Retinal pigment epithelial cell (primary cell): ENCODE measurements at places on chromosomes 3 and 15.

DNA sequence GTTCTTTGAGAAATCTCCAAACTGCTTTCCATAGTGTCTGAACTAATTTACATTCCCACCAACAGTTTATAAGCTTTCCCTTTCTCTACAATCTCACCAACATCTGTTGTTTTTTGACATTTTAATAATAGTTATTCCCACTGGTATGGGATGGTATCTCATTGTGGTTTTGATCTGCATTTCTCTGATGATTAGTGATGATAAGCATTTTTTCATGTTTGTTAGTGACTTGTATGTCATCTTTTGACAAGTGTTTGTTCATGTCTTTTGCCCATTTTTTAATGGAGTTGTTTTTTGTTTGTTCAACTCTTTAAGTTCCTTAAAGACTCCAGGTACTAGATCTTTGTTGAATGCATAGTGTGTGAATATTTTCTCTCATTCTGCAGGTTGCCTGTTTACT lies 116.6 kb upstream of the TSC22D2 start:
- no peak for DNase-seq

DNA sequence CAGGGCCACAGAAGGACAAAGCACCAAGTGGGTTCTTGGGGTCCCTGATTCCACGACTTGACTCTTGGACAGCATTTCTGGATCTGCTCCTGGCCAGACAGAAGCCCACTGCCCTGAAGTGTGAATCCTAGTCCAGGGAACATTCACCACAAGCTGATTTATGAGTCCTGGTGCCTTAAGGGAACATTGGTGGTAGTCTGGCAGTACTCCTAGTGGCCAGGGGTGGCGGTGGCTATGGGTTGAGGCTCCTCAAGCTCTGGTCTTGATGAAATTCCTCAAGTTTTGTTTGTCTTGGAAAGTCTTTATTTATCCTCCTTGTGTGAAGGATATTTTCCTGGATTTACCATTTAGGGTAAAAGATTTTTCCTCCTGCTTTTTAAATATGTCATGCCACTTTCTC lies 307.5 kb downstream of the PYDC2 start:
- DNase-seq: no peak

- DNase-seq: no peak
These were observed 35.4 kb upstream of the TMEM158 start for GRCh38 chr3:45261333-45262110.

DNA sequence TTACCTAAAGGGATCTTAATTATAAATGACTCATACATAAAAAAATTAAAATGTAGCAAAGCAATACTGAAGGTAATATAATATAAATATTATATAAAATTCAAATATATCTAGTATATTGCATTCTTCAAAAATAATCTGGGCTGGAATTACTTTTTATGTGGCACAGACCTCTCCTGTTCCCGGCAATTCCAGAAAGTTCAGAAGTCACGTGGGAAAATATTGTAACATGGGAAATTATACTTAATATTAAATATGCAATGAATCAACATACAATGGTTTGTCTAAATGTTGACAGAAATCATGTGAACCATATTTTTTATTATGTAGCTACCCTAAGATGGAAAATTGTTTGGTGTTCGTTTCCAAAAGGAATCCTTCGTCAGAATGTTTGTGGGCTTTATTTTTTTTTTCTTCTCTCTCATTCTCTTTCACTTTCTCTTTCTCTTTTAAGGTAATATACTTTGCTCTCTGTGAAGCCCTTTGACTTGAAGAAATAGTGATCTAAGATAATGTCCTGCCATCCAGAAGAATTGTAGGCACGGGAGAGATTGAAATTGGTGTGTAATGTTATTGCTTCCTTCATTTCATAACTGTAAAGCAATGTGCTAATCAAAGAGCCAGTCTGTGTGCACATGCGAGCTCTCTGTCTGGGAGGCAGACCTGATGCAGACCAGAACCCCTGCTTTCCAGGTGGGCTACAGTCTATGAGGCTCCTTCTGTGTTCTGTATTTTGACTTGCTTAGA lies 559.4 kb downstream of the NR2F2 start:
- DNase-seq: no peak

DNA sequence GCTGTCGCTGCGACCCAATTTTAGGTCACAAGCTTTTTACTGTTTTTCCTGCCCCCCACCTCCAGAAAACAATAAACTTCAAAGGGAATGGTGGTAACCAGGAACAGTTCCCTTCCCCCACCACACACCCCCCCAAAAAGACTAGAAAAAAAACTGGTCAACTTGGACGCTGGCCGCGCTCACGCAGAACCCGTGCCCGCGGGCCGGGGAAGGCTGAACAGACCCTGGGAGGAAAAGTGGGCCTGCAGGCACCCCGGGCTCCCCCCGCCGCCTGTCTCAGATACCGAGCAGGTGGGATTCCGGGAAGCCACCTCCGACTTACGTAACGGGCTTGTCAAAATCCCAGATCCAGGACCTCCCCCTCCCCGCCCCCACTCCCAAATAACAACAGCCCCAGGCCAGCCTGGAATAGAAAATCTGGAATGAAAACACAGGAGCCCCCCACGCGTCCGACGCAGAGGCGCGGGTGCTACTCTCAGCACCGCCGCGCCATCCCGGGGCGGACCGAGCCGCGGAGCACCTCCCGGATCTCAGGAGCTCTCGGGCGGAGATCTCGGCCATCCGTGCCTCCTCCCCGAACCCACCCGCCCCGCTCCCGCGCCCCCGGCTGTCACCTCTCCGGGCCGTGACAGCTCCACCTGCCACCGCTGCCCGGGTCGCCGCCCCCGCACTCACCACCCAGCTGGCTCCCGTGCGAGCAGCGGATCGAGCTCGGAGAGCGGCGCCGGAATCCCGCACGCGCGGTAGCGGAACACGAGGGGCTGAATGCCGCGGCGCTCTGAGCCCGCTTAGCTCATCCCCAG lies 557 bp downstream of the DENND4A start:
- no peak for DNase-seq

GRCh38 chr3:148146241-148146640 lies 551.5 kb upstream of the AGTR1 start:
- no peak for DNase-seq

- DNase-seq: no peak
These were observed 62.5 kb downstream of the CBLB start for GRCh38 chr3:105806359-105806758.

GRCh38 chr3:186760141-186760833 lies 23.1 kb upstream of the EIF4A2 start:
- no peak for DNase-seq

GRCh38 chr15:57319226-57319918 lies 56.9 kb upstream of the CGNL1 start:
- no peak for DNase-seq

- no peak for DNase-seq
These were observed 268.8 kb downstream of the ZBTB20 start for GRCh38 chr3:114878114-114878839.

GRCh38 chr3:139935866-139936817 lies 1.2 kb downstream of the CLSTN2 start:
- no peak for DNase-seq

- DNase-seq: no peak
These were observed 52.6 kb upstream of the ULK4 start for GRCh38 chr3:42014458-42014920.

GRCh38 chr3:105826778-105827634 lies 41.8 kb downstream of the CBLB start:
- no peak for DNase-seq

- no peak for DNase-seq
These were observed 46.9 kb downstream of the ADCY5 start for GRCh38 chr3:123401836-123402530.

GRCh38 chr3:53552730-53553129 lies 58.3 kb downstream of the CACNA1D start:
- DNase-seq: no peak

- no peak for DNase-seq
These were observed 312.8 kb downstream of the ZPLD1 start for GRCh38 chr3:102747611-102748010.

GRCh38 chr15:63256433-63257274 lies 20.8 kb upstream of the APH1B start:
- peak; percentile 96 for DNase-seq

- DNase-seq: no peak
These were observed 148.3 kb downstream of the SMAD6 start for GRCh38 chr15:66850078-66850991.

- no peak for DNase-seq
These were observed 456.1 kb upstream of the GBE1 start for GRCh38 chr3:82217571-82217970.

DNA sequence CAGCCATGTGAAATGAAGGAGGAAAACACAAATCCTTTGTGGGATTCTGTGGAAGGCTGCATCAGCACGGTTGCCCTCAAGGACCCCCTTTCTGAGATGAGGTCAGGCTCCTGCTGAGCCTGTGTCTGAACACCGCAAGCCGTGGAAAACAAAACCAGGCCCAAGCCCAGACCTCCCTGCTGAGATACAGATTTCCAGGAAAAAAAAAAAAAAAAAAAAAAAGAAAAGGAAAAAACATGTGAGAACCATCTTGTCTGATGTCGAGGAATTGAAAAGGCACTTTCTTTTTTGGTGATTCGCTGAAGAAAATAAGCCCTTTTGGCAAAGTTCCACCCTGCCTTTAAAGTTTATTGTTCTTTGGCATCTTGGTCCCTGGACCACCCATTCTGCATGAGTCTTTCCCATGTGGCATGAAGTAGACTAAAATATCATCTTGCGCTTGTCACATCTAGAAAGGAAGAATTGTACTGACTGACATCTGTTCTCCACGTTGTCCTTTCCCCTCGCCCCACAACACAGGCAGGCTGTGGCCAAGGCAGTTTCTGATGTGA lies 117.6 kb downstream of the CHST2 start:
- no peak for DNase-seq

- no peak for DNase-seq
These were observed 46.9 kb downstream of the TBL1XR1 start for GRCh38 chr3:177150218-177150916.

- DNase-seq: no peak
These were observed 992.2 kb downstream of the DIPK2A start for GRCh38 chr3:144963810-144964209.

DNA sequence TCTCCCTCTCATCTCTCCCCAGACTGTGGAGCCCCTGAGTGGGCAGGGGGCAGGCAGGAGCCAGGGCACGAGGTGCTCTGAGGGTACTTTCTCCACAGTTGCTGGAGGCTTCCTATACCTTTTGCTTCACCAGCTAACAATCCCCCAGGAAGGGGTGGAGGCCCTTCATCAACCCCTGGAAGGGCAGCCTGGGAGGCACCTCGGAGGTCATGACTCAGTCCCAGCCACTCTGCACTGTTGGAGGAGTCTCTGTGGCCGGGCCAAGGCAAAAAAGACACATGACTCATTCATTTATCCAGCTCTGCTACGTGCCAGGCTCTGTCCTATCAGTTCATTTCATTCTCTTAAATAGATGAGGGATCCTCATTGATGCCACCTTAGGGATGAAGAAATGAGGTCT lies 15.6 kb upstream of the KY start:
- no peak for DNase-seq

DNA sequence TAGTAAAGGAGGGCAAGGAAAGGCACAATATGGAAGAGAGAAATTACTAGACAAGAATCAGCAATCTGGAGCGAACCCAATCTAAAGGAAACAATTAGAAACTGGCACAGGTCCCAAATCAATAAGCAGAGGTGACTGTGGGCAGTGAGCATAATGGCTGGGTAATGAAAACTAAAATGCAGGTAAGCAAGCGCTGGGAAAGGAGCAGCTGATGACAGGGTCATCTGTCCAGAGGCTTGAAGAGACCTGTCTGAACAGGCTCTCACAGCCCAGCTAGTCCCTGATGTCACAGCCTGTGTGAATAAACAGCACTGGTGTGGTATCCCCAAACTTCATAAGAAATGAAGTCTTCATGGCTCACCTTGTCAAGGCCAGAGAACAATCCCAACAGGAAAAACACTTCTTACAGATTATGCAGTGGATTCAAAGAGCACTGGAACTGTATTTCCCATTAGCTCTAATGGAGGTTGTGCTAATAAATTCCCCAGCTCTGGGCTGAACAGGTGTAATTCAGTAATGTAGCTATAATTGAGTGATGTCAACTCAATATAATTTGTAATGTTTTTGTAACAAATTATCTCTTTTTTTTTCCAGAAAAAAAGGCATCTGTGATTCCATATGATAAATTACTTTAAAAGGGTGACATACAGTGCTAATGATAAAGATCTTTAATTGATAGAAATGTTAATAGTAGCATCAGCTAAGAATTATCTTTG lies 197.3 kb downstream of the FHIT start:
- DNase-seq: no peak

- DNase-seq: no peak
These were observed 95.1 kb upstream of the TNFAIP8L3 start for GRCh38 chr15:51189669-51190385.

GRCh38 chr3:172750069-172750367 lies 508 bp upstream of the ECT2 start:
- no peak for DNase-seq

GRCh38 chr3:155714295-155714718 lies 30.6 kb downstream of the PLCH1 start:
- DNase-seq: no peak

DNA sequence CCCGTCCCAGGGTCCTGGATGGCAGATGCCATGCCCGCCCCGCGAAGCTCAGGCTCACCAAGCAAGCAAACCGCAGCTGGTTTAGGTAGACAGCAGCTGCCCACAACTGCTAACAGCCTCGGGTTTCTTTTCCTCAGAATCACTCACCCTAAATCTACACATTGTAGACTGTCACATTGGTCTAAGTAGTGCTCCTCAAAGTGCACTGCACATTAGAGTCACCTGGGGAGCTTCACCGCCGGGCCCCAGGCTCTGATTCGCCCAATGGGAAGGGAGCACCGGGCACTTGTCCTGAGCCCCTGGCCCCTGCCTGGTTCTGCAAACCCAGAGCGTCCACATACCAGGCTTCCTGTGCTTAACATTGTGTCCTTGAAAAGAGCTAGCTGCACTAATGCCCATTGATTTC lies 752 bp downstream of the OCA2 start:
- no peak for DNase-seq

GRCh38 chr3:46163556-46164041 lies 44.5 kb downstream of the CCR1 start:
- peak; percentile 6 for DNase-seq

- DNase-seq: no peak
These were observed 21.4 kb upstream of the CCR9 start for GRCh38 chr3:45864760-45865519.

- DNase-seq: no peak
These were observed 295.1 kb downstream of the THSD4 start for GRCh38 chr15:71410347-71410746.

GRCh38 chr3:100609963-100610362 lies 562 bp downstream of the ADGRG7 start:
- DNase-seq: no peak

DNA sequence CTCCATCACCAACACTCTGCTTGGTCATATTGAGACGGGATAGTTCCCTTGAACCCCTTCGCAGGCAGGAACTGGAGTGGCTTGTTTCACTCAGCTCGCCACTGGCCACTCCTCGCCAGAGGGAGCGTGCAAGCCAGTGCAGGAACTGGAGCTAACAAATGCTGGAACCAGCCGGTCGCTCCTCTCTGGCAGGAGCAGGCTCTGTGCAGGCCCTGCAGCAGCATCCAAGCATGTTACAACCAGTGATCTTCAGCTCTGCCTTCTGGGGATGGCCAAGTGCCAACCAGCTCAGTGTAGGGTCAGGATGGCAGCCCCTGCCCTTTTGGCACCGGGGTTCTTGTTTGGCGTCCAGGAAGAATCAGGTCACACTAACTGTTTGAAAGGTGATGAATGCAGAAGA lies 329.0 kb upstream of the AZI2 start:
- DNase-seq: no peak
